Natural killer cell treated with Interleukin-12 subunit alpha and Interleukin-12 subunit beta and Interleukin-15 and Interleukin-18, amount 100 ng/mL, for 72 hours (primary cell): ENCODE measurements at places on chromosomes 6 and 20. TPM values are rescaled to one million over a fixed set of nuclear protein-coding genes. Genes with fewer than 3 reads are reported as not detected.

- H3K4me1 ChIP-seq = peaks cover 13% of the 10 kb centered on the region
- no peak for DNase-seq
- no peaks in the 10 kb centered on the region for H3K36me3 ChIP-seq
- H3K27ac ChIP-seq = no peak overlapping the region
Observed at GRCh38 chr20:63955281-63955826, 862 bp downstream of the UCKL1 start.

GNMT gene
- total RNA-seq = 1.1 TPM

DNA sequence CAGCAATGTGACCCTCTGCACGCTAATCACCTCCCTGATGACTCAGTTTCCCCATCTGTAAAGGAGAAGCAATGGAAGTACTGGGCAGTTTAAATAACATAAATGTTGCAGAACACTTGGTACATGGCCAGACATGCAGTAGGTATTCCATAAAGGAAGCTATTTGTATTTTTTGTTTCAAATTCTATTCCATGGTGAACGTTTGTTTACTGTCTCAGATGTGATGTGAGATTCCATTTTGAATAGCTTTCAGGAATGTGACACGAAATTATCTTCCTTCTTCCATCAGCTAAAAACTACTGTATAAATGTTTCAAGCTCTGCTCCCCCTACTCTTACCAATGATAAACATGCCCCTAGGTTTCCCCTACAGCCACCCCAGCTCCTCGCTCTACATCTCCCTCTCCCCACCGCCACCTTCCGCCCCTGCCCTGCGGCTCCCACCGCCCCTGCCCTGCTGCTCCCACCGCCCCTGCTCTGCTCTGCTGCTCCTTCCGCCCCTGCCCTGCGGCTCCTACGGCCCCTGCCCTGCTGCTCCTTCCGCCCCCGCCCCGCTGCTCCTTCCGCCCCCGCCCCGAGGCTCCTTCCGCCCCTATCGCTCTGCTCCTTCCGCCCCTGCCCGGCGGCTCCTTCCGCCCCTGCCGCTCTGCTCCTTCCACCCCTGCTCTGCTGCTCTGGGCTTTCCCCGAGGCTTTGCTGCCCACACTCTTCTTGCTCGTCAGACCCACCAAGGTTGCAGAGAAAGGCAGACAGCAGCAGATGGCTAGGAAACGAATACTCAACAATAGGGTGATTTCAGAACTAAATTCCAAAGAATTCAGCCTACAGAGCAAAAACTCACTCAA, 78.9 kb downstream of the THBS2 start:
- no peak for DNase-seq
- H3K27ac ChIP-seq = no peak overlapping the region
- no peak overlapping the region for H3K4me3 ChIP-seq
- H3K36me3 ChIP-seq = no peaks in the 10 kb centered on the region
- H3K27me3 ChIP-seq = no peaks in the 10 kb centered on the region
- H3K4me1 ChIP-seq = no peaks in the 10 kb centered on the region

DNA sequence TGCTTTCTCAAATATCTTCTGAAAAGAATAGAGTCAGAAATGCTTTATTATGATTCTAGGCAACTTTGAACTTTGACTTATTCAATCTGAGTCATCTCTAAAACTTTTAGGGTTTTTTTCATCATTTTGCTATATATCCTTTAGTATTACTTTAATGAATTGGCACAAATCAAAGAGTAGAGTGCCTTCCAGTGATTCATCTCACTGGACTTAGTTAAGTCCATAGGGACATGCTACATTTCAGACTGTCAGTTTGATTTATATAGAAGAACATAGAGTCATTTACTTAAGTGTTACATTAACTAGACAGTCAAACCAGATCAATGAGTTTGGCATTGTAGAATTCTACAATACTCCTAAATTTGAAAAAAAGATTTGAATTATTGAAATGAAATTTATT, 1235.7 kb upstream of the MAP3K7 start:
- H3K27ac ChIP-seq = no peak overlapping the region
- DNase-seq = no peak
- H3K4me3 ChIP-seq = no peak overlapping the region
- H3K27me3 ChIP-seq = no peaks in the 10 kb centered on the region
- no peaks in the 10 kb centered on the region for H3K4me1 ChIP-seq
- H3K36me3 ChIP-seq = no peaks in the 10 kb centered on the region

IL17A gene
- total RNA-seq = 0.22 TPM

DNA sequence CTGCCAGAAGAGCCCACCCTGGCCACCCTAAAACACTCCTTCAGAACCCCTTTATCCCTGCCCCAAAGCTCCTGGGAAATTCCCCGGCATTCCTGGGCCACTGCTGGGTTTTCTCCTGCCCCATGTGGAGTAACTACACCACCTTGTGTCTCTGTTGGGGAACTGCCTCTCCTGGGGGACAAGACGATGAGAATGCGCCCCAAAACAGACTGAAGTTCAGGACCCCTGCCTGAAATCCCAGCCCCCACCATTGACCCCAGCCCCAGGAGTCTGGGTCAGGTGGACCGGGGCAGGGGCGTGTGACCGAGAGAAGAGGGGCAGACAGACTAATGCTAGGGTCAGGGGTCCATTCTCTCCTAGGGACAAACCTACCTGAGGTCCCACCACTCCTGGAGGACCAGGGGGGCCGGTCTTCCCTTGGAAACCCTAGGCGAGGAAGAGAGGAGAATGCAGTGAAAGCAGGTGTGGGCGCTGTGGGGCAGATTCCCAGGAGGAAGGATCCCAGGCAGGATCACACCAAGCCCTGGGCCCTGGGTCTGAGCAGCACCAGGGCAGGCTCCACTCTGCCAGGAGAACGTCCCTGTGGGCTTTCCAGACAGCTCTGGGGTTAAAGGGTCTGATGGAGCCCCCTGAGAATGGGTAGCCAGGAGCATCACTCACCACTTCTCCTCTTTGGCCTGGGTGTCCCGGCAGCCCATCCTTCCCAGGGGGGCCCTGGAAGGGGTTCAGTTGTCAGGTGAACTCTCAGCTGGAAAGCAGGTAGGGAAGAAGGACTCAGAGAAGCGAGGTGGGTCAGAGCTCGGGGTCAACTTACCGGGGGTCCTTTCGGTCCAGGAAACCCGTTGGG, 19.4 kb downstream of the COL11A2 start:
- peak; percentile 53 for DNase-seq
- H3K4me1 ChIP-seq = no peaks in the 10 kb centered on the region
- no peak overlapping the region for H3K27ac ChIP-seq
- no peak overlapping the region for H3K4me3 ChIP-seq
- no peaks in the 10 kb centered on the region for H3K36me3 ChIP-seq

DNA sequence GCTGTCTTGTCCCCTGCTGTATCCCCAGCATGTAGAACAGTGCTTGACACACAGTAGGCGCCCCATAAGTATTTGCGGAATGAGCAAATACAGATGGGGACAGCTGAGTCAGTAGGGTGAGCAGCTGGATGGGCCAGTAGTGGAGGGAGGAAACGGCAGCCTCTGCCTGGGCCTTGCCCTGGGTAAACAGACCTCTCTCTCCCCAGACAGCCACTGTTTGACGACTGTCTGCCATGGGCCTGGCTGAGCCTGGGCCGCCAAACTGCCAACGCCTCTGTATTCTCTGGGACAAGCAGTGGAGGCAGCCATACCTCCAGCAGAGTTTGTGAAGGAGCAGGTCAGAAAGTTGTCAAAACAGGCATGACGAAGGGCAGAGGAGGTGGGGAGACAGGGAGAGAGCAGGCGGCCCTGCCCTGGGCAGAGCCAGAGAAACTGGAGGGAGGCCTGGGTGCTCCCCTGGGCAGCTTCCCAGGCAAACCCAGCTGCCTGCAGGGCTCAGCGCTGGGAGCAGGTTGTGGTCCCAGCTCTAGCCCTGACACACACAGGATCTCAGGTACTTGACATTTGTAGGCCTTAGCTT, 15.2 kb downstream of the HNF4A start:
- peaks cover 14% of the 10 kb centered on the region for H3K27me3 ChIP-seq
- H3K36me3 ChIP-seq = no peaks in the 10 kb centered on the region
- no peak overlapping the region for H3K4me3 ChIP-seq

IRAK1BP1 gene
- 2.5 TPM for total RNA-seq

GRCh38 chr6:162733489-162733888, 5.7 kb downstream of the PACRG start:
- peaks cover 3% of the 10 kb centered on the region for H3K4me1 ChIP-seq
- H3K27ac ChIP-seq = no peak overlapping the region
- no peak overlapping the region for H3K4me3 ChIP-seq

CGA gene
- not detected for total RNA-seq

COL12A1 gene
- not detected for total RNA-seq

TXLNB gene
- total RNA-seq = 0.05 TPM

DNA sequence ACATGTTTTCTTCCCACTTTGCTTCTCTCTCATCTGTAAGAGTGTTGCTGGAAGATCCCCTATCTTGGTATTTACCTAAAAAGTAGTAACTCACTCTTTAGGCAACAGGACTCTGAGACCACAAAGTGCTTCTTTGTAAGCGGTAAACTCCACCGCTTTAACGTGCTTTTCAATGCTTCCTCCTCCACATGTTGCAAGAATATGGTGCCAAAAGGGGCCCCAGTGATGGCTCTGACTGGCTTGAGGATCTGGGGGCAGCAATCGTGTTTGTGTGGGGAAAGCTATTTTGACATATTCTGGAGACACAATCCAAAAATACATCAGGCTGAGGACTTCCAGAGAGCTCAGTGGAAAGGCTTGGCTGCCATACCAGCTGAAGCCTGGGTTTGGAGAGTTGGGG, 12.4 kb upstream of the CPNE5 start:
- peaks cover 5% of the 10 kb centered on the region for H3K4me1 ChIP-seq
- DNase-seq = no peak
- no peaks in the 10 kb centered on the region for H3K27me3 ChIP-seq
- H3K4me3 ChIP-seq = no peak overlapping the region
- peaks cover 43% of the 10 kb centered on the region for H3K36me3 ChIP-seq

- no peak overlapping the region for H3K27ac ChIP-seq
- DNase-seq = no peak
- H3K4me3 ChIP-seq = no peak overlapping the region
- peaks cover 12% of the 10 kb centered on the region for H3K27me3 ChIP-seq
Observed at GRCh38 chr6:170050591-170051041, 240.3 kb downstream of the DLL1 start.

TAGAP gene
- 46.8 TPM for total RNA-seq

DNA sequence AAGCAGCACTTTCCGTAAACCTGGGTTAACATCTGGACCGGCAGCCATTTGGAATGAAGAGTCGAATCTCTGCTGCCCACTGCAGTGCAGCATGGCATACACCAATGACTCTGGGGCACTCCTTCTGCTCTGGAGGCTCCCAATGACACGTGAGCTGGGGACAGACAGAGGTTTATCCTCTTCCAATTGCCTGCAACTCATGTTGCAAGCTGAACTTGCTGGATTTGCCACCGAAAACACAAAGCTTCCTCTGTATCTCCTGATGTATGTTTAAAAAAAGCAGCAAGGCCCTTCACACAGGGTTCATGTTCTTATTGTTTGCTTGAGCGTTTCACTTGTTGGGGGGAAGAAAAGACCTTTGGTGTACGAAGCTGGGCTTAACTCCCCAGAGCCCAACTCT, 10.8 kb downstream of the NCOA5 start:
- no peaks in the 10 kb centered on the region for H3K27me3 ChIP-seq
- no peak overlapping the region for H3K27ac ChIP-seq
- no peak overlapping the region for H3K4me3 ChIP-seq
- peaks cover 14% of the 10 kb centered on the region for H3K4me1 ChIP-seq

ABHD16B gene
- not detected for total RNA-seq

PRPF6 gene
- 65.9 TPM for total RNA-seq

WFDC5 gene
- total RNA-seq = not detected

OLIG3 gene
- not detected for total RNA-seq

DNA sequence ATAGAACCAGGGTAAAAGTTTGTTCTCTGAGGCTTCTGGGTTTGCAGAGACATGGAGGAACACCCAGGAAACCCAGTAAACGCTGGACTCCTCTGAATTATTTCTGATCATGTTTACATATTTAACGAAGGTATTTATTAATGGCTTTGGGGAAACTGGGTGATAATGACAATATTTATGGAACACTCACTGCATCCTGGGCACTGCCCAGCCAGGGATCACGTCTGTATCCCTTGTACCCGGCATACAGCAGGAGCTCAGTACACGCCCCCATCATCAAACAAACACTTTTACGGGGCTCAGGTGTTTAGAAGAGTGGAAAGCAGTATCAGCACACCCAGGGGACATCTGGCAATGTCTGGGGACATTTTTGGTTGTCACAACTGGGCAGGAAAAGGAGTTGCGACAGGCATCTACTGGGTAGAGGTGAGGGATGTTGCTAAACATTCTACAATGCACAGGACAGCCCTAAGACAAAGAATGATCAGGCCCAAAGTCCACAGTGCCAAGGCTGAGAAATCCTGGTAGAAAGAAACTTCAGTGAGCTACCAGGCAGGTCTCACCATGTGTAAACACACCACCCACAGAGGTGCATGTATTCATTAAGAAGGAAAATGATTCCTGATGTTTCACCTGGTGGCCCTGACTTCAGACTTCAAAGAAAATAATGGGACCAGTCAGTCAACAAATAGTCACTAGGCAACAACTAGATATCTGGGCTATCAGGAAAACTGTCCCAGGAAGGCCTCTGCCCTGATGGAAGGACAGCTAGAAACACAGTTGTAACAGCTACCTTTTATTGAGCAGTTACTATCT, 35.3 kb downstream of the ZMYND8 start:
- H3K27me3 ChIP-seq = no peaks in the 10 kb centered on the region
- peaks cover 56% of the 10 kb centered on the region for H3K4me1 ChIP-seq
- H3K27ac ChIP-seq = peak overlapping the region; percentile 99
- no peak for DNase-seq
- H3K4me3 ChIP-seq = peak overlapping the region; percentile 63

DNA sequence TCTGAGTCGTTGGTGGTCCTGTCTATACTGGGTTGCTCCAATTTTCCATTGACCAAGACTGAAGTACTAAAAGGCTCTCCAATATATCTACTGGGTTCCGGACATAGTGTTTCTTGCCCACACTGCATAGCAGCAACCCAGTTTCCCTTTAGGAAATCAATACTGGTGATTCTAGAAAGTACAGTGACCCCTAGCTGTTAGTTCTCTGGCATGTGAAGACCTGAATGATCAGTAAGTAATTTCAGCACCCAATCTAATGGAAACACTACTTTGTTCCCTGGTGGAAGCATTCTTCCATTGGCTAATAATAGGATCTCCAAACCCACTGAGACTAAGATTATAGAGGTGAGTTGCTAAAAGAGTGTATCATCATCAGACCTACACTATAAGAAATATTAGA, 40.8 kb upstream of the STMND1 start:
- DNase-seq = no peak
- H3K4me1 ChIP-seq = no peaks in the 10 kb centered on the region
- no peak overlapping the region for H3K4me3 ChIP-seq
- no peaks in the 10 kb centered on the region for H3K36me3 ChIP-seq
- H3K27me3 ChIP-seq = peaks cover 45% of the 10 kb centered on the region

TSHZ2 gene
- total RNA-seq = 1.1 TPM

GRCh38 chr6:11432091-11432490, 105.5 kb upstream of the TMEM170B start:
- H3K27ac ChIP-seq = no peak overlapping the region
- no peak for DNase-seq
- H3K4me3 ChIP-seq = no peak overlapping the region

DNA sequence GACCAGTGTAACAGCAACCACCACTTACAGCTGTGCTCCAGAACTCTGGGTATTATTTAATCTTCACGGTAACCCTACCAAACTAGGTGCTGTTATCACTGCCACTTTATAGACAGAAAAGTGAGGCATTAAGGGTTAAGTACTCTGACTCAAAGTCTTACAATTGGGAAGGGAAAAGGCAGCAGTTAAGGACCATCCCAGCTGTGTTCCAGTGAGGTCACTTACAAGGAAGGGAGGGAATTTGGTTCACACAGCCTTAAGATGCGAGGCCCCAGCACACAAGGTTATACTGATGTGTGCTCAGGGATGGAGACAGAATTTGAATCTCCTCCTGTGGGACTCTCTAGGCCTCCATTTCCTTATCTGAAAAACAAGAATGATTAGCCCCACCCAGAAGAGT, 46.7 kb downstream of the TRERF1 start:
- peaks cover 83% of the 10 kb centered on the region for H3K4me1 ChIP-seq
- H3K4me3 ChIP-seq = peak overlapping the region; percentile 86
- peak; percentile 16 for DNase-seq
- no peaks in the 10 kb centered on the region for H3K36me3 ChIP-seq
- peak overlapping the region; percentile 100 for H3K27ac ChIP-seq
